ENCODE measurements at places on chromosomes 2 and 18. TPM values are rescaled to one million over a fixed set of nuclear protein-coding genes. Genes with fewer than 3 reads are reported as not detected.

Gene POTEE
- total RNA-seq: not detected

Gene CEP68
- 7.1 TPM for total RNA-seq

Gene COL3A1
- 5,666 TPM for total RNA-seq

Gene REEP1
- total RNA-seq: not detected

Gene MFSD2B
- total RNA-seq: 0.28 TPM

Gene SKA1
- total RNA-seq: 6.6 TPM
